ENCODE measurements at places on chromosomes 5 and 9.

DNA sequence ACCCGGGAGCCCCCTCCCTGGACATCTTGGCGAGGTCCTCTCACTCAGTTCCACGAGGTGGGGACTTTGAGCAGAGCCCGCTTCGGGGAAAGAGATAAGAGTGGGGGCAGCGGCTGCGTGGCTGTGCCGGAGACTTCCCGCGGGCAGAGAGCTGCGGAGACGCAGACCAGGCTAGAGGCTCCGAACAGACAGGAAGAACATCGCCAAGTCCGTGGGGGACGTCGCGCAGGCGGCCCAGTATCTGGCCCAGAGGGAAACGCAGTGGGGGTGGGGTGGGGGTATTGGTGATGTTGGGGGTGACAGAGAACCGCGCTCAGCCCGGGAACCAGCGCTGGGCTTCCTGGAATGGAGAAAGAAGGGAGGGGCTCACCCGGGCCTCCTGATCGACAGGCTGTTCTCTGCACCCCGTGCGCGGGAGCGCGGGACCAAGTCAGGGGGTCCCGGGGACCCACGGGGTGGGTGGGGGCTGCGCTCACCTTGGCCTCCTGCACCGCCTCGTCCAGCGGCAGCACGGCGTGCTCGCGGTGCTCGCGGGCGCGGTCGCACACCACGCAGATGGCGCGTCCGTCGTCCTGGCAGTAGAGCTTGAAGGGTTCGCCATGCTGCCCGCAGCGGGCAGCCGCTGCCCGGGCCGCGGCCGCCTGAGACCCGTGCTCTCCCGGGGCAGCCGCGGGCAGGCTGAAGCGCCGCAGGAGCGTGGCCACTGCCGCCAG lies 727 bp downstream of the TRIM7 start:
- DNase-seq: no peak

DNA sequence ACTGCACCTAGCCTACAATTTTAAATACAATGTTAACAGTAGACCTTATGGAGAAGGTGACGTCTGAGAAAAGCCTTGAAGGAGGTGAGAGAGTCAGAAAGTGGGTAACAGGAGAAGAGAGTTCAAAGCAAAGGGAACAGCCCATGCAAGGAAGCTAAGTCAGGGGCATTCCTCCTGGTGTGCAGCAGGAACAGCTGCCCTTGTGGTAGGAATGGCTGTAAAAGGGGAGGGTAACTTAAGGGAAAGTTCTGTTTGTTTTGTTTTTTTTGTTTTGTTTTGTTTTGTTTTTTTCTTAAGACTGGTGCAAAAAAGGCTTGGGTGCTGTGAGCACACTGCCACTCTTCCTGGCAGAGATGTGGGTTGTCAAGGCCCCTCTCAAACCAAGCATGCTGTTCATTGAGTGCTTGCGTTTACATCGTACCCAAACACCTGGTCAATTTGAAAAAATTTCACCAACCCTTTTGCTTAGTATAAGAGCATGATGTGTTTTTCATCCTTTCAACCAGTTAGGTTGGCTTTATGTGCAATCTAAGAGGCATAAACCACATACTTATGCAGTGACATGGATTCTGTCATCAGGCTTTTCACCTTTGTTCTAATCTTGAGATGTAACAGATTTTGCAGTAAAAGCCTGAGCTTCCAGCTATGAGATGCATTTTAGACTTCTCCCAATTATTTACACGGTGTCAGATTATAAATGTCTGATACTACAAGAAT lies 279.7 kb downstream of the GLIS3 start:
- DNase-seq: no peak

- DNase-seq: no peak
These were observed 18.6 kb upstream of the ANKRD18A start for GRCh38 chr9:38638881-38639576.

- no peak for DNase-seq
These were observed 202.1 kb downstream of the DEPDC1B start for GRCh38 chr5:60497706-60498500.

DNA sequence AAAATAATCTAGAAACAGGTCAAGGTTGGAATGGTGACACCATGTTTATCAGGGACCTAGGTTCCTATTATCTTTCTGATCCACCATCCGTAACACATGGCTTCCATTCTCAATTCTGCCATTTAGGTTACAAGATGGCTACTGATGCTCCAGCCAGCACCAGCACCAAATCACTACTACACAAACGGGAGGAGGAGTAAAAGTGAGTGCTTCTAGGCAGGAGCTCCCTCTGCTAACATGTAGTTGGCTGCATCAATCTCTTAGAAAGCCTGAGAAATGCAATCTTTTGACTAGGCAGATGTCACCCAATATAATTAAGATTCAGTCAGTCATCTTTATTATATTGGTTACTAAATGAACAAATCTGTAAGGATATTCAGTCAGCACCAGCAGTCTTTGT lies 515.9 kb downstream of the RAB3C start:
- DNase-seq: no peak

DNA sequence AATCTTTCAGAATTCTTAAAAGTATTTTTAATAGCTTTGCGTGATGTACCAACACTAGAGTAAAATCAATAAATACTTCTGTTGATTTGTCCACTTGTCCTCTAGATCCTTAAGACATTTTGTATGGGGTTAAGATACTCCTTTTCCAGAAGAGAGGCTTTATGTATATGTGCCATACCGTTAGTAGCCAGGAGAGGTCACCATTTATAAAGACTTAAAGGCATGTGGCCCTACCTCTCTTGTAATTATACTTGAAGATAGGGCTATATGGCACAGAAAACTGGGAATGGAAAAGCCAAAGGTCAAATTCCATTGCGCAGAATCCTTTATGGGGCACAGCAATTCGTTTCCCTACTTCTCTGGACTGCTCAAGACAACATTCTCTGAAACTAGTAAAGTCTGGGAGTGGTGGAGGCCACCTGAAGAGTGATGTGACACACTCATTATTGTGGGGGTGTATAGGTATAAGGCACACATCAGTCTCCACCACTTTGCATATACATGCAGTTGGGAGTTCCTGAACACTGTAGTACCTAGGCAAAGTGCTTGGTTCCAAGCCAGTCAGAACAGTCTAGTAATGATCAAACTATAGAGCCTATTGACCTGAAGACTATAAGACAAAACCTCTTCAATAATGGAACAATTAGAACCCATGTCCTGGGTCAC lies 140.1 kb upstream of the FBXL17 start:
- peak; percentile 44 for DNase-seq
